ENCODE measurements at places on chromosomes 13 and 19.

GRCh38 chr13:50664951-50665350 is 178.5 kb downstream of the DLEU7 start:
- DNase-seq: no peak

- no peak for DNase-seq
These were observed 10.6 kb upstream of the UBE2S start for GRCh38 chr19:55418185-55418584.

- DNase-seq: no peak
These were observed 18.6 kb downstream of the ITM2B start for GRCh38 chr13:48251611-48252081.

DNA sequence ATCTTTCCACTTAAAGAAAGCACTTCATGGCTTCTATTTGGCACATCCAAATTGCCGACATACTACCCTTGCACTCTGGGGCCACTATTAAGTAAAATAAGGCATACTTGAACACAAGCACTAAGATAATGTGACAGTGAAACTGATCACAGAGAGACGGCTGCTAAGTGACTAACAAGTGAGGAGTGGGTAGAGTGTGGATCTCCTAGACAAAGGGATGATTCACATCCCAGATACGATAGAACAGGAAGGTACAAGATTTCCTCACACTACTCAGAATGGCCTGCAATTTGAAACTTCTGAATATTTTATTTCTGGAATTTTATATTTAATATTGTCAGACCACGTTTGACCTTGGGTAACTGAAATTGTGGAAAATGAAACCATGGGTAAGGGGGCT is 1721.8 kb upstream of the SPRY2 start:
- DNase-seq: no peak

DNA sequence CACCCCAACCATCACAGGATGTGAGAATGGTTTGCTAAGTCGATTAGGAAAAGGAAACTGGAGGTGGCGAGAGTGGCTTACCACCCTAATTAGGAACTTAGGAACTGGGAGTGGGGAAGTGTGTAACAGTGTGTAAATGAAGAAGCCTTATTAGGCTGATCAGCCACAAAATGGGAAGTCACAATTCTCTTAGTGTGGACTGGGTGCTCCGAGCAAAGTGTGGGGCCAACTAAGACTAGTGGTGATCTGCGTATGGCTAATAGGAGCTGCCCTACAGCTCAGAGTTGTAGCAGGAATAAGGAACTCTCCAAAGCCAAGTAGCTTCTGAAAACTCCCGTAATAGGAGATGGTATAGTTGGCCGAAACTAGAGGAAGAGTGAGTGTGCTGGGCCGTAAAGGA is 7.6 kb downstream of the SIGLEC11 start:
- no peak for DNase-seq

DNA sequence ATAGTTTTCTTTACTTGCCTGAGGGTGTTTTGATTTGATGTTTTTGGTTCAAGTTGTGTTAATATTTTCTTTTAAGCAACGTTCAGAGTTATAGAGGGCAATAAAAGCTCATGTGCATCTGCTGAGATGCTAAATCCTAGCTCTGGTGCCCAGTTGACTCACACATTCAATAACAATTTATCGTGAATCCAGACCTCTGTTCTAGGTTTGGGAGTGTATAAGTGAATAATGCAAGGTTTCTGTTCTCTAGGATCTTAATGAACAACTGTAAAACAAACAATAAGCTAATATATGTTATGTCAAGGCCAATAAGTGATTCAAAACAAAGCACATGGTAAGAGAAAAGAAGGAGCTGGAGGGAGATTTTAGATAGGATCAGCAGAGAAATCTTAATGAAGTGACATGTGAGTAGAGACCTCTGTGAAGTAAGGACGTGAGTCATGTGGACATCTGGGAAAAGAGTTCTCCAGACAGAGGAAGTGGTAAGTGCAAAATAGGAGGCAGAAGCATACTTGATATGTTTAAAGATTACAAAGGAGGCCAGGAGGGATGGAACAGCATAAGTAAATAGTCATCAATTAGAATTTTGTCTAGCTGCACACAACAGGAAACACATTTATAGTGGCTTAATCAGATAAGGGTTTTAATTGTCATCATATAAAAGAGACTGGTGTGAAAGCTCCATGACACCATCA is 278.5 kb upstream of the HTR2A start:
- no peak for DNase-seq

GRCh38 chr19:2561895-2562294 is 86.0 kb downstream of the GADD45B start:
- peak; percentile 85 for DNase-seq

DNA sequence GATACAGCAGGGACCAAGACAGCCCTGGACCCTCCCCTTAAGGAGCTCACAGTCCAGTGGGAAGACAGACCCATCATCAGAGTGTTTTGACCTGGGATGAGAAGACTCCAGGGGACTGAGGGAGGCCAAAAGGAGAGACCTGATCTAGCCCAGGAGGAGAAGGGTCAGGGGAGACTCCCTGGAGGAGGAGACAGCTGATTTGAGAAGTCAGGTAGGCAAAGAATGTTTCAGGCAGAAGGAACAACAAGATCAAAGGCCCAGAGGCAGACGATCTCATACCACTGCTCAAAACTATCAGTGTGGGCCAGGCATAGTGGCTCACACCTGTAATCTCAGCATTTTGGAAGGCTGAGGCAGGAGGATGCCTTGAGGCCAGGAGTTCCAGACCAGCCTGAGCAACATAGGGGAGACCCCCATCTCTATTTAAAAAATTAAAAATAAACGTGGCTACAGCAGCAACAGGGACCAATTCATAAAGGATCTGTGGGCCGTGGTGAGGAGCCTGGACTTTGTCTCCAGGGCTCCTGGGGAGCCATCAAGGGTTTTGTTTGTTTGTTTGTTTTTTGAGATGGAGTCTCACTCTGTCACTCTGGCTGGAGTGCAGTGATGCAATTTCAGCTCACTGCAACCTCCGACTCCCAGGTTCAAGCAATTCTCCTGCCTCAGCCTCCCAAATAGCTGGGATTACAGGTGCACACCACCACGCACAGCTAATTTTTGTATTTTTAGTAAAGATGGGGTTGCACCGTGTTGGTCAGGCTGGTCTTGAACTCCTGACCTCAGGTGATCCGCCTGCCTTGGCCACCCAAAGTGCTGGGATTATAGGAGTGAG is 2.2 kb upstream of the COX6B1 start:
- no peak for DNase-seq
